ENCODE measurements at places on chromosomes 16 and 17.
A peak's percentile ranks its signal among the peaks of the same experiment; 100 is the strongest.

GRCh38 chr16:2162676-2163118 lies 7.1 kb downstream of the TRAF7 start:
- no peak for DNase-seq

DNA sequence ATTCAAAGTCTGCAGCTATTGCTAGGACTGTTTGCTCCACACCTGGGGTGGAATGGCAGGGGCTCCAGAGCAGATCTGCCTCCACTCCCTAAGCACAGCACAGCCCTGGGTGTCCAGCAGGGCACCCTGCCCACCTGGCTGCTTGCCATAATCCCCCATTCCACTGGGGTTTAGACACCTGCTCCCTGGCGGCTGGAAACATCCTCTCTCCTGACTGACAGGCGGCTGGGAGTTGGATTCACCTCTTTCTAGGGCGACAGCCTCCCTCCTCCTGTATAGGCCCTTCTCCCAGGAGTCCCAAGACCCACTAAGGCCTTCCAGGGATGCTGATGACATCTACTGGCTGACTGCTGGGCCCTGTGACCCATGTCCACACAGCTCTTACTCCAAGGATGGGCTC lies 18.0 kb downstream of the HDAC5 start:
- DNase-seq, result no peak

- DNase-seq, result peak; percentile 24
Measured at GRCh38 chr16:49621241-49622083, 234.4 kb downstream of the ZNF423 start.

DNA sequence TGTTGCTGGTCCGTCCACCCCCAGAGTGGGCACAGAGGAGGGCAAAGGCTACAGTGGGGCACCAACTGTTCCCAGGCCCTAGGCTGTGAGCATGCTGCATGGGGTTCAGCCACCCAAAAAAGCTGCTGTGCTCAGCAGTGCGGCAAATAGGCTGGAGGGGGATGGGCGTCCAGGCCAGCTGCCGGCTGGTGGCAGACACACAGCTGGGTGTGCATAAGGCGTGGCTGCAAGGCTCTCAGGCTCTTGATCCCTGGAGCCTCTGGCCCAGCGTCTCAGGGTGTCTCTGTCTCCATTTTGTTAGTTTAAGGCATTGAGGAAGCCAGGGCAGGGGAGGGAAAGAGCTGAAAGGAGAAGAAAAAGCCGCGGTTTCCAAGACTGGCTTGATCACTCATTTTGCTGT lies 8.8 kb downstream of the RPL19 start:
- DNase-seq, result no peak

DNA sequence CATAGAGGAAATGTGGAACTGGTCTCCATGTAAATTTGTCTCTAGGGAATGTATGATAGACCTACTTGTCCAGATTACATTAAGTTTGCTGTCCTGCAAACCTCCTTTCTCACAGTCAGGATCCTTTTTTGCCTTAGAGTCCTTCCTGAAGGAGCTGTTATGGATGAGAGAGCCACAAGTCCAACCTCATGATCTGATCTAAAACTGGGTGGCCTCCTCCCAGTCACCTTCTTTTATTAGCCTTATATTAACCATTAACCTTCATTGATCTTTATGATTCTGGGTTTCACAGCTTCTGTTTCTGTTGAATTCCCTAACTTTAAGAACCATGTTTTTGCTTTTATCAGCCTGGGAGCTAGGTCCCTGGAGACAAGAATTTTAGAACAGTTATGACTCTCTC lies 64.1 kb downstream of the NEUROD2 start:
- no peak for DNase-seq

GRCh38 chr16:83397601-83398291 lies 410.0 kb upstream of the HSBP1 start:
- DNase-seq, result no peak

- peak; percentile 99 for DNase-seq
Measured at GRCh38 chr17:50423553-50424159, 2.4 kb upstream of the ACSF2 start.

All from EH (cell line).